ENCODE measurements at places on chromosomes 2 and 18.

GRCh38 chr2:72349016-72349415 lies 201.4 kb upstream of the CYP26B1 start:
- DNase-seq, result no peak

- DNase-seq, result no peak
Measured at GRCh38 chr2:20067992-20068584, 16.7 kb upstream of the LAPTM4A start.

GRCh38 chr18:47881752-47882455 lies 48.6 kb downstream of the SMAD2 start:
- no peak for DNase-seq

- no peak for DNase-seq
Measured at GRCh38 chr2:216160786-216161185, 51.6 kb downstream of the XRCC5 start.

DNA sequence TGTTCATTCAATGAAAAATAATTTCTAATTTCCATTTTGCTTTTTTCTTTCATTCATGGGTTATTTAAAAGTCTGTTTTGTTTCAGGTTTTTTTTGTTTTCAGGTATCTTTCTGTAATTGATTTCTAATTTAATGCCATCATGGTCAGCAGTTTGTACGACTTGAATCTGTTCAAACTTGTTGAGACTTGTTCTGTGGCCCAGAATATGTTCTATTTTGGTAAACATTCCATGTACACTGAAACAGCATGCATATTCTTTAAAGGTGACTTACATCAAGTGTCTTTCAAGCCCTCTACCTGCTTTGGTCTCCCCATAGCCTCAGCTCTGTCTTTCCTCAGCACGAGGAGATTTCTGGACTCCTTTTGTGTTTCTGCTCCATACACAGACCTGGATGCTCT lies 49.1 kb downstream of the CYP1B1 start:
- DNase-seq, result no peak

DNA sequence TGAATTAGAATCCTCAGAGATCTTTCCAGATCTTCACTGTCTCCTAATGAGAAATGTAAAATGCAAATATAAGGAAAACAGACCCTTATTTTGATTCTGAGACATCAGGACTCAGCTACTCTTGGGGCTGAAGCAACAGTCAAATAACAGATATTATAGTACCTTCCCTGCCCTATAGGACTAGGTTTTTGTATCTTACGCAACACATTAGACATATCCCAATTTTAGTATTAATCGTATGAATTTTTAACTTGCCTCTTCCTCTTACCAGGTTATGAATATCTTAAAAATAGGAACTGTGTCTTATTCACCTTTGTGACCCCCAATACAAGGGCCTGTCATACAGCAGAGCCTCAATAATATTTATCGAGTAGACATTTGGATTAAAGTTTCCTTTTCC lies 12.0 kb upstream of the SLC25A52 start:
- DNase-seq, result no peak

GRCh38 chr2:186422226-186422625 lies 63.8 kb upstream of the ZC3H15 start:
- DNase-seq, result no peak

DNA sequence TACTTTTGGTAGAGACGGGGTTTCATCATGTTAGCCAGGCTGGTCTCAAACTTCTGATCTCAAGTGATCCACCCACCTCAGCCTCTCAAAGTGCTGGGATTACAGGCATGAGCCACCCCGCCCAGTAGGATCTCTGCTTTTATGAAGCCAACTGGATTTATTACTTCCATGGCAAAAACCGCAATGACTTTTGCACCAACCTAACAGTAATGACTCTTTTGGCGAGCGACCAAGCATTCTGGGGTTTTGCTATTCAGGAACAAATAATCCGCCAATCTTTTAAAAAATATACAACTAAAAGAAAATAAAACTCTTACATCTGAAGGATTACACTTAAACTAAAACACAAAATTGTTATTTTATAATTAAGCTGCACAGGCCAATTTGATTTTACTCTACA lies 260.6 kb downstream of the ZEB2 start:
- no peak for DNase-seq

- no peak for DNase-seq
Measured at GRCh38 chr2:177525351-177525924, 132.9 kb downstream of the AGPS start.

DNA sequence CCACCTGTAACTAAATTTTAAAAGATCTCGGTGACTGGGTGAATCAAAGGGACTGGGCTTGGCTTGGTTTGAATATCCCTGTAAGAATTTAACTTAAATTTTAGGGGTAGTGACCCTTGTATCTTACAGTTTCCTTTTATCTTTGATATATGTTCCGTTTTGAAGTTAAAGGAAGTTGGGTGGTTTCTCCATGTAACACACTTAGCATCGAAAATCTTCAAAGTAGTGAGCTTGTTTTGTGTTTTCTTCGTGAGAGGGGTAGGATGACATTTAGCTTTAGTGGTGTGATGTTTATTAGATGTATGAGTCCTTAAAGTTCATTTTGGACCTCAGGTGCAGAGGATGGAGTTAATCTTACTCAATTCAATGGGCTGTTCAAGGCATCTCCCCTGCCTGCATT lies 1.6 kb downstream of the WDR7 start:
- DNase-seq, result no peak

Measured in stimulated activated CD8-positive, alpha-beta memory T cell treated with anti-CD3 and anti-CD28 coated beads, Interleukin-15, amount 100 ng/mL, for 48 hours (primary cell).